Stimulated activated CD8-positive, alpha-beta memory T cell treated with anti-CD3 and anti-CD28 coated beads, Interleukin-7, amount 100 ng/mL, for 1 hour (primary cell): ENCODE measurements at places on chromosomes 7 and 10.
A peak's percentile ranks its signal among the peaks of the same experiment; 100 is the strongest.

- no peak for DNase-seq
These were observed 72.8 kb upstream of the DDC start for GRCh38 chr7:50637725-50638643.

GRCh38 chr7:136324073-136324704 lies 347.0 kb upstream of the MTPN start:
- no peak for DNase-seq

DNA sequence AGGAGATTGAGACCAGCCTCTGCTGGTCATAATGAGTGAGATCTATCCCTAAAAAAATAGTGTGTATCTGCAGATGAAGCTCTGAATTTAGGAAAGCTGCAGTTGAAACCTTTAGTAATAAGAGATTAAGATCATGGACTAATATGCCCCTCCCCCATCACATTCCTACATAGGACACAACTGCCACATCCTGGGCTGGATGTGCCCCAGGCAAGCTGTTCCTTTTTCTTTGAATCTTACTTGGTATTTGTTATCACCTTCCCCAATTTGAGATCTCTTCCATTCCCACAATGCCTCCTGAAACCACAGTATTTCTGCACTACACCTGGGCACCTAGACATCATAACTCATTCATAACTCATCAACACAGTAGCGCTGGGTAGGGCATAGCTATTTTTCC lies 74.1 kb downstream of the DOCK1 start:
- no peak for DNase-seq

GRCh38 chr7:74567318-74567668 lies 90.2 kb upstream of the GTF2I start:
- no peak for DNase-seq

- no peak for DNase-seq
These were observed 51.2 kb downstream of the PDE1C start for GRCh38 chr7:32018845-32019578.

GRCh38 chr7:148487912-148488311 lies 102.7 kb upstream of the C7orf33 start:
- no peak for DNase-seq

DNA sequence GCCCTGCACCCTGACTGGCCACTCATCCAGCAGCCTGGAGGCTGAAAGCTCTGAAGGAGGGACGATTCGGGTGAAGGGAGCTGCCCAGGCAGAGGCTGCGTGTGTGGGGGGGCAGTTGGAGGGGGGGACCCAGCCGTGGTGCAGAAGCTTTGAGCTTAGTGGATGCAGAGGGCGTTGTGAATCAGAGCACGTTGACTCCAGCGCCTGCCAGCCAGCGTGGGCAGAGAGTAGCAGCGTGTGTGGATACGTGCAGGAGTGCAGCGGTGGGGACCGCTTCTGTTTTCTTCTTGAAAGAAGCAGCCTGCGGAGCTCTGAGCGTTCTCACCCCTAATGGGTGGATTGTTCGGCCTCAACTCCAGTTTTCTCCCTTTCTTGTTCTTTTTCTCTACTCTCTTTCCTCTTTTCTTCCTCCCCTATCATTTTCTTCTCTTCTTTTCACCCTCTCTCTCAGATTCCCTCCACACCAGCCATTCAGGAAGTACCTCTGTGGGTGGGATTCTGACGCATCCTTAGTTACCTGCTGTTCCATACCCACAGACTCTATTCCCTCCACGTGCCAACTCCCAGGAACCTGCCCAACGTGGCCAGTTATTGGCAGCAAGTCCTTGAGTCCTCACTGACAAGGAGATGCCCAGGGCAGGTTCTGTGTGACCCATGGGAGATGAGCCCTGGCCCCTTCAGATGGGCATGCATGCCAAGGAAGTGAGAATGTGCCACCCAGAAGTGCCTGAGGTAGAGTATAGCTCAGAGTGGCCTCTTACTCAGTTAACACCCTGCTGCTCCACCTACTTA lies 47.4 kb downstream of the SORCS3 start:
- no peak for DNase-seq

GRCh38 chr7:99035723-99036545 lies 108.0 kb downstream of the SMURF1 start:
- no peak for DNase-seq

GRCh38 chr10:51241461-51241860 lies 167.2 kb downstream of the PRKG1 start:
- DNase-seq: no peak

- DNase-seq: no peak
These were observed 134.8 kb upstream of the NAMPT start for GRCh38 chr7:106419455-106420182.

- no peak for DNase-seq
These were observed 57.1 kb upstream of the RHOBTB1 start for GRCh38 chr10:61000769-61001730.

GRCh38 chr10:112911206-112911605 lies 38.8 kb upstream of the TCF7L2 start:
- DNase-seq: no peak

DNA sequence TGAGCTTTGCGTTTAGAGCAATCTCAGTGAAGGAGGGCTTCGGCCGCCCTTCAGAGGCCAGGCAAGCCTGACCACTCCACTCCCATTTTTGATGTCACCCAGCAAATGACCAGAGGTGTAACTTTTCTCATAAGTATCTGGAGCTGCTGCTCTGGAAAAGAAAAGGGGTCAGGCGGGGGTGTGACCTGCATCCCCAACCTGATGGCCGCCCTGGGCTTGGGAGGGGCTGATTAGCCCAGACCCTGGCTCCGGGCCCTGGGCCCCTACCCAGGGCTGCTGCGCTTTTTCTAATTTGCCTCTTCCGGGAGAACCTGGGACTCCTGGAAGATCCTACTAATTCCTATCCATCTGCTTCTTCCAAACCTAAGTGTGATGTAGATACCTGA lies 9.6 kb upstream of the EBF3 start:
- DNase-seq: no peak

DNA sequence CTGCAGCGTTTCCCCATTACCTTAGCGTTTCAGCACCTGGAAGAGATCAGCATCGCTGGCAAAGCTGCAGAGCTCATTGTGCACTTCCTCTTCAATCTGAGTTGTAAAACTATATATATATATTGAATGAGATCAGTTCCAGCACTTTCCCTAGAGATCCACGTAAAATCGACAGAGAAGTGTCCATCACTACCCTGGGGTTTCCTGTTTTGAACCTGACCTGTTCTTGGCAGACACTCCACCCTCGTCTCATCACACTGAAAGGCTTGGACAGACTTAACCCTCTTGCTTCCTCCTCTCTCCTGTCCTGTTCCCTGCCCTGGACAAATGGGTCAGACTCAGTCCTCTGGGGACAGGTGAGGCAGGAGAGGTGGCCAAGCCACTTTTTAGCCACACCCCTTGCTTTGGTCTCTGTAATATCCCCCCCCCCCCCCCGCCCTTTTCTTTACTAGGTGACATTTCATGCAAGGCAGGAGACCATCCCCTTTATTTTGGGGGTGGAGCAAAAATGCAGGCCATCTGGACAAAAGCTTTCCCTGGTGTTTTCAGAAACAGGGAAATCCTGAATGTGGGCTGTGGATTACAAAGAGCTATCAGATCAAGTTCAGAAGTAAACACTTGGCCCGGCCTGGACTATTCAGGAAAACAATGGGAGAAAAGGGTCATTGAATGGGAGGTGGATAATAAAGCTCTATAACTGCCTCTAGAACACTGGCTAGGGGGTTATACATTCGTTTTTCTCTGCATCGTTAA lies 83.7 kb upstream of the KDM7A start:
- DNase-seq: no peak

DNA sequence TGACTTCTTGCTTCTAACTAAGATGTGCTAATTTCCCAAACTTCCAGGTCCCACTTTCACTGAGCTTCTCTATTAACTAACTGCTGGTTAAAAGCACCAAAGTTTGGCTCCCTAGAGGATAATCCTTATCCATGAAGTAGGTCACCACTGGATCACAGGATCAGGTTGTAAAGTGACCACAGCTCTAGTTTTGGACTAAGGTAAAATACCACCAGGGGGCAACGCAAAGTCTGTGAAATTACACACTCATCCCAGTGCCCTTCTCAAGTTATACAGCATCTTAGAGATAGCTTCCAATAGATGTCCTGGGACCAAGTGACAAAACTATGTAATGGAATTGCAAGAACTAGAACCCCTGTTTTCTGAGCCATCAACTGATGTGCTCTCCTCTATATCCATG lies 116.4 kb upstream of the ASAH2 start:
- DNase-seq: no peak

DNA sequence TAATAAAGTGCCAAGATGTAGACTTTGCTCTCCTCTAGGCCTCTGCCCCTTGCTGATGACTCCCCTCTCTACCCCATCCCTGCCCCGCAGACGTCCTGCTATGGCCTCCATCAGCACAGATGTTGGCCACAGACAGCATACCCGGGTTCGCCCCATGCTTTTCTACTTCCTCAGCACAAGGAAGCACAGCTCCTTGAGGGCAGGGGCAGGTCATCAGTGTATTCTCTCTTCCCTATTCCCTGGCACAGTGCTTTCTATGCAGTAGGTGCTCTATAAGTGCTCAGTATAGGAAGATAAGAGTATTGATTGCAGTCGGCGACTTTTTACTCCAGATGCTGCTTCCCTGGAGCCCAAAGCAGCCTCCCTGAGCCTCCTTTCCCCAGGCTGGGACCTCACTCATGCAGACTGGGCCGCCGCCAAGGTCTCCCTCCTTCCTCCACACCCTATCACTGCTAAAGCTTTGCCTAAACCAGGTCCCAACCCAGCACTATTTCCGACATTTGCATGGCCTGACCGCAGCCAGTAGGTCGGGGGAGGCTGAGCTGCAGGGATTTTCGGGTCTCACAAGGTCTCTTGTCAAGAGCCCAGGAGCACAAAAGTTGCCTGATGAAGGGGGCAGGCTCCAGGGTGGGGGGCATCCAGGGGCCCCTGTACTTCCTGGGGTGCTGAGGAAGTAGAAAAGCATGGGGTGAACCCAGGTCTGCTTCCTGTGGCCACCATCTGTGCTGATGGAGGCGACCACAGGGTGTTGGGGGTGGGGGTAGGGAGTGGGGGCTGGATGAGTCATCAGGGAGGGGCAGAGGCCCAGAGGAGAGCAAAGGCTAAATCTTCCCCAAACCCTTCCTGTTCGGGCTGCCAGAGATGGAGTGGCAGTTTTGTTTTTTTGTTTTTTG lies 8.0 kb downstream of the CALHM3 start:
- peak; percentile 45 for DNase-seq

- no peak for DNase-seq
These were observed 3.6 kb downstream of the ELN start for GRCh38 chr7:74031403-74032190.

DNA sequence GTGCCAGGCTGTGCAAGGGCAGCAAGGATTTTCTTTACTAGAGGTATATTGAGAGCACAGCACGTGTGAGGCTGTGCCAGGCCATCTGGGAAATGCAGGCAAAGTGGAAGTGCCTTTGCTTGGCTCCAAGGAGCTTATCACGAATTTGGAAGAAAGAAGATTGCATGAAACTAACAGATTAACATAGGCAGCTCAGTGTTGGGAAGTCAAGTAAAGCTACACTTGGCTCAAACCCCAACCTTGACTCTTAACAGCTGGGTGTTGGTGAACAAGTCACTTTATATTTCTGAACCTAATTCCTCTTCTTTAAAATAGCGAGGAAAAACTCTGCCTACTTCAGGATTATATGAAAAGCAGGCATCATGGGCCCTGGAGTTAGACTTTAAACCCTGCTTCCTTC lies 105.2 kb downstream of the PLCE1 start:
- no peak for DNase-seq

DNA sequence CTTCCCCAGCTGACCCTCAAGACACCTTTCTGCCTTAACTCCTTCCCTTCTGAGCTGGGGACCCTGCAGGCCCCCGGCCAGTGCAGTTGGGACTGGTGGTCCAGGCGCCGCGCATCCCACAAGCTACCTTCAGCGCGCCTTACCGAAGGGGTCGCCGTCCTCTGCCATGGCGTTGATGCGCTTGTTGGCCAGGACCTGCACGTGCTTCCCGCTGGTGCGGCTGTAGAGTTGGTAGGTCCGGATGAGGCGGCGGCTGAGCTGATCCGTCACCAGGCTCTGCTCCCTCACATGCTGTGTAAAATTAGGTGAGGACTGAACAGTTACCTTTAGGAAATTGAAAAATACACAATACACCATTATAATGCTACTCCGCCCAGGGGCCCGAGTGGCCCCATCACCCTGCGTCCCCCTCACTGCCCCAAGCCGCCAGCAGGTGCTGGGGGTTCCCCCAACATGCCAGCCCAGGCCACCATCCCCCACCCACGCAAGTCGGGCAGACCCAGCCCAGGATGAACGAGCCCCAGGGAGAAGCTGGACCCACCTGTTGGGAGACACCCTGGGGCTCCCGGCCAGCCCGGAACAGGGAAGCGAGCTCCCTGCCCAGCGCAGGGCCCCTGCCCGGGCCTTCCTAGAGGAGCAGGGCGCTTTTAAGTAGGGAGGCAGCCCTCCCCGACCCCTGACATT lies 1.2 kb downstream of the FGF8 start:
- DNase-seq: no peak

DNA sequence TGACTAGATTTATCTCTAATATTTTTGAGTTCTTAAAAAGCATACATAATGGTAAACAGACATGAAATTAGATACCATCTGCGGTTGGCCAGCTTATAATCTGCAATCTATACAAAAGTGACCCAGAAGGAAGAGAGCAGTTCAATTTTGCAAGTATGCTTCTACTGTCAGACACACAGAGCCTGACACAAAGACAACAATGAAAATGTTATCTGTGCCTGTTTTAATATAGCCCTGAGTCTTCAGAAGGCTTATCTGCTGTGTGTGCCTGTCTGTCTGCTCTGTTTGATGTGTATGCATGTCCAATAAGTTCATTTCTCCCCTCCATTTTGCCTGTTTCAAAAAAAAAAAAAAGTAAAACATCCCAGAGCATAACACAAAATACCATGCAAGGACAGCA lies 73.3 kb upstream of the FHIP2A start:
- DNase-seq: no peak

GRCh38 chr7:18278316-18278715 lies 217.2 kb upstream of the HDAC9 start:
- DNase-seq: no peak

DNA sequence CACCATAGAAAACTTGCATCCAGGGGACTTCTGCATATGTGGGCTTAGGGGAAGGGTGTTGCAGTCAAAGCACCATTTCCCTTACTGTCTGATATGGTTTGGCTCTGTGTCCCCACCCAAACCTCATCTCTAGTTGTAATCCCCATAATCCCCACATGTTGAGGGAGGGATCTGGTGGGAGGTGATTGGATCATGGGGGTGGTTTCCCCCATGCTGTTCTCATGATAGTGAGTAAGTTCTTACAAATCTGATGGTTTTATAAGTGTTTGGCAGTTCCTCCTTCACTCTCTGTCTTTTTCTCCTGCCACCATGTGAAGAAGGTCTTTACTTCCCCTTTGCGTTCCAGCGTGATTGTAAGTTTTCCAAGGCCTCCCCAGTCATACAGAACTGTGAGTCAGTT lies 177.4 kb downstream of the ADK start:
- DNase-seq: no peak

GRCh38 chr10:23534761-23535160 lies 95.9 kb downstream of the OTUD1 start:
- DNase-seq: no peak

DNA sequence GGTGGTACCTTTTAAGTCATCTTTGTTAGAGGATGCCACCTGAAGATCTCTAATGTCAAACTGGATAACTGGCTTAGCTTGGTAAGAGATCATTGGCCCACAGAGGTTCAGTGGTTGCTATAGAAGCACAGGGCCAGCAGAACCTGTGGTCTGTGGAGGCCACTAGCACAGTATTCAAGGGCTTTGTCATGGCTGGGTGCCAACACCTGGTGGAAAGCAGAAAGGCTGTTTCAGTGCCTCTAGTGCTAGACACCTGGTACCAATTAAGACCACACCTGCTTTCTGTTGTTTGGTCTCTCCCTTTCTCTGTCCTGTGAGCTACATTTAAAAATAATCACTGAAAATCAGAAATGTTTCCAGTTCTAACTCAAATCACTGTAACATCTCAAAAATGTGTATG lies 10.0 kb upstream of the PCGF5 start:
- no peak for DNase-seq

- no peak for DNase-seq
These were observed 220.4 kb downstream of the DOCK4 start for GRCh38 chr7:111985798-111986197.
